Large intestine (tissue), 12 donors: ENCODE measurements at places on chromosomes 1 and 21. TPM values are rescaled to one million over a fixed set of nuclear protein-coding genes. Genes with fewer than 3 reads are reported as not detected.

- DNase-seq: no peak
Measured at GRCh38 chr21:36310016-36310415, 10.0 kb upstream of the MORC3 start.

- no peak for DNase-seq
Measured at GRCh38 chr21:33751120-33751519, 108.8 kb downstream of the ITSN1 start.

GRCh38 chr1:64895500-64895899 is 70.8 kb downstream of the JAK1 start:
- DNase-seq: no peak

GRCh38 chr1:117564227-117565075 is 41.4 kb upstream of the TENT5C start:
- no peak for DNase-seq

GRCh38 chr21:29232530-29233255 is 66.0 kb upstream of the BACH1 start:
- no peak for DNase-seq

Gene LIPI
- polyA plus RNA-seq: 0.21 TPM

DNA sequence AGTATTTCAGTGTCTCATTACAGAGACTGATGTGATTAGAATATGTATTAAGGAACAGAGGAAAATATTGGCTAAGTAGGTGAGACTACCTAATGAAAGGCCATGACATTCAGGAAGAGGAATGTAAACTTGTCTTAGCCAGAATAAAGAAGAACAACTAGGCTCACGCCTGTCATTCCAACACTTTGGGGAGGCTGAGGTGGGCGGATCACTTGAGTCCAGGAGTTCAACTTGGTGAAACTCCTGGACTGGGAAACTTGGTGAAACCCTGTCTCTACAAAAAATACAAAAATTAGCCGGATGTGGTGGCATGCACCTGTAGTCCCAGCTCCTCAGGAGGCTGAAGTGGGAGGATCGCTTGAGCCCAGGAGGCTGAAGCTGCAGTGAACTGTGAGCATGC is 14.8 kb upstream of the CACYBP start:
- DNase-seq: no peak

DNA sequence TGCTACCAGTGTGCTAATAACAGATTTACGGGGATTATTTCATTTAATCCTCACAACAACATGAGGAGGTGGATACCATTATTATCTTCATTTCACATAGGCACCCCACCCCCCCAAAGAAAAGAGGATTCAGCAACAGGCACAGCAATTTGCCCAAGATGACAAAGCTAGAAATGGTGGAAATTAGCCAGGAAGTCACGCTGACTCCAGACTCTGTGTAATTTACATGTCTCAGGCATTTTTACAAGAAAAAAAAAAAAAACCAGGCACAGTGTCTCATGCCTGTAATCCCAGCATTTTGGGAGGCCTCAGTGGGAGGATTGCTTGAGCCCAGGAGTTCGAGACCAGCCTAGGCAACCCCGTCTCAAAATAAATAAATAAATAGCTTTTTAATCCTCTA is 37.5 kb upstream of the PRDM2 start:
- DNase-seq: no peak

DNA sequence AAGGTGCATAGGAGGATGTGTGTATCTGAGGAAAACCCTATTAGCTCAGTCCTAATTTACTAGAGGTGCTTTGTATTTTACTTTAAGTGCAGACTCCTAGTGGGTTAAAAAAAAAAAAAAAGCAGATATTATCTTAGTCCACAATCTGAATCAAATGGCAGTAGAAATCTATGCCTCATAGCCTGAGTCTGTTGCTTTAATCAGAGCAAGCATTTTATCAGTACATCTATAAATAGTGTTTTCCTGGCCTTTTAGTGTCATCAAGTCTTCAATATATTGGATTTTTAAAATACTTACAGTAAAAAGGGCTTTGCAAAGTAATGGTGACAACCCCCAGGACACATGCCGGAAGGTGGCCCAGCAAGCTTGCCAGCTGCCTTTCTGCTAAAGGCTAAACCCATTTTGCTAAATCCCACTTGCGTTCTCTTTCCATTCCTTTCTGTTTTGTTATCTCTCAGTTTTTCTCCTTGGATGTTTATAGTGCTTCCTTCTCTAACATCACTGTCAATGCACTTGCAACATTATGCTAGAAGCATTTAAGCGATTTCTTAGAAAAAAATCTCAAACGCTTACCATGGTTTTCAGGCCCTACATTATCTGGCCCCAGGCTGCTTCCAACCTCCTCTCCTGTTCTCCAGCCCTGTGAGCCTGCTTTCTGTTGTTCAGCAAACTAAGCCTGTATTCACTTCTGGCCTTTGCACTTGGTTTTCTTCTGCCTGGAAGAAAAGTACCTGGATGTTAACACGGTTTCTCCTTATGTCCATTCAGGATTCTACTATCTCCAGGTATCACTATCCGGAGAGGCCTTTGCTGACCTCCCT is 206.3 kb downstream of the PDE4B start:
- no peak for DNase-seq

DNA sequence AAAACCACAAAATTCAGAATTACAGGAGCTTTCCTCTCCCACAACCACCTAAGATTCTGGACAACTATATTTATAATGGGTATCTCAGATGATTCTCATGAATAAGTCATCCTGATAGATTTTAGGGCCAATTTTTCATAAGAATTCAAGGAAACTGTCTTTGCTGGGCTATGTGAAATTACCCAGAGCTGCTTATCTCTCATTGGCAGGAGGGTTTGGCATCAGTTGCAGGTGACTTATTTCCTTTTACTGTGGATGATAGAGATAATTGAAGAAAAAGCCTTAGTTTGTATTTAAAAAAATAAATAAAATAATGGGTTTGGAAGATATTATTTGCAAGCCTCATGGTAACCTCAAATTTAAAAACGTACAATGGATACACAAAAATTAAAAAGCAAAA is 38.2 kb upstream of the WDR26 start:
- DNase-seq: no peak

DNA sequence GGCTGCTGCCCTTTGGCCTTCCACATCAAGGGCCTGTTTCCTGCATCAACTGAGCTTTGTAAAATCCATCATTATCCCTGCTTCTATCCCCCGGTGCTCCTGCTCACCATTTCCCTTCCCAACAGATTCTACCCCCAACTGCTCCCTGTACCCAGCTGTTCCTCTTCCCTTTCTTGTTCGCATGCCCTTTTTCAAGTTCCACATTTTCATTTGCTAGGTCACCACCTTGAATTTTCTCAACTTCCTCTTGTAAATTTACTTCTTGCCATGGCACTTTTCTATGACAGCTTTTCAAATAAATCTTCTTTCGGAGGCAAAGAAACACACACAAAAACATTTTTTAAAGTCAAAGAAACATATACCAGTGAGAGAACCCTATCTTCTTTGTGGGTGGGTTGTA is 330.5 kb upstream of the ADGRL2 start:
- DNase-seq: no peak

- no peak for DNase-seq
Measured at GRCh38 chr1:179867493-179868330, 9.9 kb downstream of the TOR1AIP2 start.

- DNase-seq: no peak
Measured at GRCh38 chr1:241560849-241561187, 28.6 kb downstream of the KMO start.

Gene CTXND2
- not detected for polyA plus RNA-seq

DNA sequence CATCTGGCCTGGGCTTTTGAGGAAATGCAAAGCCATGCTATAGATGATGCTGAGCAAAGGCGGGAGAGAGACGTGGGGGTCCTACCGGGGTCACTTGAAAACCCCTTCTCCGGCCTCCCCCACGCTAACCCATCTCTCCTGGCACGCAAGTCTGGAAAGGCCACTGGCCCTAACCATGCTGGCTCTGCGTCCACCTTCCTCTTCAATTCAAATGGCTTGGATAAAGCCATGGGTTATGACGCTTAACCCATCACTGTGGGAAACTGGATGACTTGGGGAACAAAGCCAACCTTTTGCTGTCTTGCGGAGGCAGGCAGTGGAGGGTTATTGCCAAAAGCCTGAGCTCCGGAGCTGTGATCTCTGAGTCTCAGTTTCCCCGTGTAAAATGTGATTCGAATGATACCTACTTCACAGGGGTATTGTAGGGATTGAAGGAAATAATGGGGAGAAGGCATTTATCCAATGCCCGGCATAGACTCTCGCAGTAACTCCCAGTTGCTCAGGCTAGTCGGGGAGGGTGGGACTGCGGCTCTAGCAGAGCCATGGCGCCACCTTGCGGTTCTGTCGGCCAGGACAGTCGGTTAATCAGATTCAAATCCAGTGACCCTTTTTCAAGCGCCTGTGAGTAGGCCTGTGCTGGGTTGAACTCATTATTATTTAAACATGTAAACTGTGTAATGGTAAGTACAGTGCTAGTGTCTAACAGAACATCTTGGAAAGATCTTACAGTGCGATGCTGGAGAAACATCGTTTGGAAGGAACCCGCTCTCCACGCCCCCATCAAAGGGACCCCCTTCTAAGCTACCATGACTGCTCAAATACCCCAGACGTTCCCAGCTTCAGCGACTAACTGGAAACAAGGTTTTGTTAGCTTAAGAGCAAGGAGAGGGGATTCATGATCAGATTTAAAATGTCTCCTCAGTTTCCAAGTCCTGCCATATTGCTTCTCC is 20.3 kb downstream of the NEK2 start:
- peak; percentile 82 for DNase-seq

Gene AK5
- 4.2 TPM for polyA plus RNA-seq

- DNase-seq: no peak
Measured at GRCh38 chr1:211114446-211114845, 19.5 kb downstream of the KCNH1 start.

- DNase-seq: no peak
Measured at GRCh38 chr1:78722521-78722920, 72.9 kb downstream of the IFI44 start.

GRCh38 chr21:38542263-38542662 is 44.0 kb upstream of the ERG start:
- DNase-seq: no peak

Gene ZNF281
- polyA plus RNA-seq: 16.5 TPM

- DNase-seq: no peak
Measured at GRCh38 chr1:226131639-226132038, 54.9 kb downstream of the ACBD3 start.

GRCh38 chr1:53188099-53188498 is 8.5 kb upstream of the CPT2 start:
- no peak for DNase-seq

DNA sequence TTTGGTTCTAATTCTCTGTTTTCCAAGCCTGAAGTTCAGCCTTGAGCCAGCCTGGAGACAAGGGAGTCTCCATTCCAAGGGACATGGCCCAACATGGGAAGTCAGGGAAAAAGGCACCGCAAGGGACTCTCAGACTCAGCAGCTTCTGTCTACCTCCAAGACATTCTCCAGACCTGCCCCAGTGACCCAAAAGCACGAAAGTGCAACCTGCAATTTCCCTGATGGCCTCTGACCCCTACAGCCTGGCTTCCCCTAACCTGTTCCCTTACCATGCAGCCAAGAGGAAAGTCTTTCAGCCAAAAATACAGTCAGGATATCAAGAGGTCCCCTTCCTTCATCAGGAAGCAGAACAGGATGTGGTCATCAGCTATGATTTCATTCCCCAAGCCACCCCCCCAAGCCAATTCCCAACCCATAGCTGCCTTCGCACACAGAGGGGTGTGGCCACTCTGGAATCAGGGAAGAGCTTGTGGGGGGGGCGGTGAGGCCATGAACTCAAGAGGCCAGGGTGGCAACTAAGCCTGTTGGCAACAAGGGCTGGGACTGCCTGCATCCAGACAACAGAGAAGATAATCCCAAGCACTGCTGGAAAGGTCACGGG is 59.2 kb downstream of the TIAM1 start:
- no peak for DNase-seq

Gene UTS2
- 0.36 TPM for polyA plus RNA-seq

Gene AGTRAP
- polyA plus RNA-seq: 21.5 TPM

DNA sequence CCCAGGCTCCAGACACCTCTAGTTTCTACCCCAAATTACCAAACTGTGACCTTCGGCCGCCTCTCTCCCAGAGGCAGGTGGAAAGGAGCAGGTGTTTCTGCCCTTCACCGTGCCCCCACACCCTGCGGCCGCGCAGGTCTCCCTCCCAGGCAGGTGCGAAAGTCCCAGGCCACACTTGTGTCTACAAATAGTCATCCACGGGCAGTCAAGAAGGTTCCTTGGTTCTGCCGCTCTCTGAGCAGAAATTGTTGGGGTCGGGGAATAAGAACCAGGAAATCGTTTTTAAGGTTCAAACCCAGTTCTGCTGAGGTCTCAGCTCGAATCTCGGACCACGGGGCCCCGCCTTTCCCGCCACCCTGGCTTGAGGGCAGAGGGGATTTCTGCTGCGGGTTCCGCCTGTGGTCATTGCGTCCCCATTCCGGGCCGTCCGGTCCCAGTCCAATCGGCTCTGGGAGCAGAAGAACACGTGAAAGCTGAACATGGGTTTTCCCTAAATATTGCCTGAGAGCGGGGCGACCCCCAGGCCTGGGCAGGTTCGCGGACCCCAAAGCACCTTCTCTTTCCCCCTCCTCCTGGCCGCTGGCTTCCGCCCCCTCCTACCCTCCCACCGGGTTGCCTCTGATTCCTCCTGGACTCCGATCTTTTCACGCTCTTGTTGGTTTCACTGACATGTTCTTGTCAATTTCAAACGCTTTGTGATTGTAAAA is 1.2 kb upstream of the ATF3 start:
- DNase-seq: peak; percentile 19

GRCh38 chr1:97348599-97349265 is 572.1 kb downstream of the DPYD start:
- no peak for DNase-seq

- DNase-seq: no peak
Measured at GRCh38 chr1:243705585-243705984, 144.5 kb downstream of the AKT3 start.
